Natural killer cell treated with Interleukin-12 subunit alpha and Interleukin-12 subunit beta and Interleukin-15 and Interleukin-18, amount 100 ng/mL, for 72 hours (primary cell): ENCODE measurements at places on chromosomes 11 and 22. TPM values are rescaled to one million over a fixed set of nuclear protein-coding genes. Genes with fewer than 3 reads are reported as not detected.

GRCh38 chr22:37403267-37403960 lies 23.9 kb downstream of the ELFN2 start:
- no peak for DNase-seq
- no peak overlapping the region for H3K4me3 ChIP-seq
- H3K27ac ChIP-seq: no peak overlapping the region
- H3K27me3 ChIP-seq: peaks cover 2% of the 10 kb centered on the region

DNA sequence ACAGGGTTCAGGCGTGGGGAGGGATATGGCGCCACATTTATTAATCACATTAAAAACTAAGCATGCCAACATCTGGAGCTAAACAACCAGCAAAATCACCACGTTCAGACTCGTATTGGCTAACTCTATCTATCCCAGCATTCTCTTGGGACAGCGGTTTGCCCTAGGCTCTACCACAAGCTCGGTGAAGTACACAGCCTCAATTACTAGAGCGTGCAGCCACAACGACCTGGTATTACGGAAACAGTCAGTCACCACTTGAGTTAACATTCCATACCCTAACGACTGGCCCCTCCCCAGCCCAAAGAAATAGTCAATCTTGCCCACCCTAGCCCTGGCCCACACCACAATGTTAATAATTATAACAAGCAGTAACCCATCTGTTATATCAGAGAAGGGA lies 32.1 kb downstream of the APOL5 start:
- H3K4me1 ChIP-seq: no peaks in the 10 kb centered on the region
- H3K36me3 ChIP-seq: no peaks in the 10 kb centered on the region
- DNase-seq: no peak
- H3K4me3 ChIP-seq: no peak overlapping the region

DNA sequence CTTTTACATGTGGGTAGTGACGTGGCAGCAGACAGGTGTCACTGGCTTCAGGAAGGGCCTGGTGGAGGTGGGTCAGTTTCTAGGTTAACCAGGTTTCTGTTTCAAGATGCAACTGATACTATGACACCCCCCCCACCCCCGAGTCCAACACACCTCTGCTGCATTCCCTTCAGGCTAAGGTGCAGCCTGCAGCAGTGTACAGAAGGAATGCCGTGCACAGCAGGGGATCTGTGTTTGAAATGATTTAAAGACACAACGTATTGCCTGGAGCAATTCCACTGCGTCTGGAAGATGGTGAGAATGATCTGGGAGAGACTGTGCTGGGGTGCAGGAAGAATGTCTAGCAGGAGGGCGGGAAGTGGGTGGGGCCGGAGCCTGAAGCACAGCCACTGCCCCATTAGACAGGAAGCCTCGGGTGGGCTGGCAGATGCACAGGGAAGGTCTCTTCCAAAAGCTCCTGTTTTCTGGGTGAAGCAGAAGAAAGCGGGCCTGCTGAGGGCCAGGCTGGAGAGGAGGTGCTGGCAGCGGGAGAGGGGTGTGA lies 11.9 kb upstream of the TESMIN start:
- no peak overlapping the region for H3K4me3 ChIP-seq
- no peaks in the 10 kb centered on the region for H3K4me1 ChIP-seq
- H3K27ac ChIP-seq: peak overlapping the region; percentile 43
- H3K27me3 ChIP-seq: no peaks in the 10 kb centered on the region
- H3K36me3 ChIP-seq: peaks cover 4% of the 10 kb centered on the region

- peak overlapping the region; percentile 22 for H3K27ac ChIP-seq
- no peaks in the 10 kb centered on the region for H3K27me3 ChIP-seq
- peaks cover 52% of the 10 kb centered on the region for H3K4me1 ChIP-seq
- H3K36me3 ChIP-seq: peaks cover 16% of the 10 kb centered on the region
Measured at GRCh38 chr11:72954860-72955259, 140.6 kb downstream of the ATG16L2 start.

GRCh38 chr22:30185129-30185528 lies 61.4 kb downstream of the LIF start:
- no peaks in the 10 kb centered on the region for H3K27me3 ChIP-seq
- no peak for DNase-seq
- H3K4me1 ChIP-seq: peaks cover 32% of the 10 kb centered on the region
- no peaks in the 10 kb centered on the region for H3K36me3 ChIP-seq
- H3K27ac ChIP-seq: peak overlapping the region; percentile 84
- H3K4me3 ChIP-seq: peak overlapping the region; percentile 32

- DNase-seq: no peak
- peaks cover 8% of the 10 kb centered on the region for H3K36me3 ChIP-seq
- H3K4me3 ChIP-seq: peak overlapping the region; percentile 20
- no peak overlapping the region for H3K27ac ChIP-seq
Measured at GRCh38 chr22:36916034-36916433, 2.6 kb downstream of the CSF2RB start.

DNA sequence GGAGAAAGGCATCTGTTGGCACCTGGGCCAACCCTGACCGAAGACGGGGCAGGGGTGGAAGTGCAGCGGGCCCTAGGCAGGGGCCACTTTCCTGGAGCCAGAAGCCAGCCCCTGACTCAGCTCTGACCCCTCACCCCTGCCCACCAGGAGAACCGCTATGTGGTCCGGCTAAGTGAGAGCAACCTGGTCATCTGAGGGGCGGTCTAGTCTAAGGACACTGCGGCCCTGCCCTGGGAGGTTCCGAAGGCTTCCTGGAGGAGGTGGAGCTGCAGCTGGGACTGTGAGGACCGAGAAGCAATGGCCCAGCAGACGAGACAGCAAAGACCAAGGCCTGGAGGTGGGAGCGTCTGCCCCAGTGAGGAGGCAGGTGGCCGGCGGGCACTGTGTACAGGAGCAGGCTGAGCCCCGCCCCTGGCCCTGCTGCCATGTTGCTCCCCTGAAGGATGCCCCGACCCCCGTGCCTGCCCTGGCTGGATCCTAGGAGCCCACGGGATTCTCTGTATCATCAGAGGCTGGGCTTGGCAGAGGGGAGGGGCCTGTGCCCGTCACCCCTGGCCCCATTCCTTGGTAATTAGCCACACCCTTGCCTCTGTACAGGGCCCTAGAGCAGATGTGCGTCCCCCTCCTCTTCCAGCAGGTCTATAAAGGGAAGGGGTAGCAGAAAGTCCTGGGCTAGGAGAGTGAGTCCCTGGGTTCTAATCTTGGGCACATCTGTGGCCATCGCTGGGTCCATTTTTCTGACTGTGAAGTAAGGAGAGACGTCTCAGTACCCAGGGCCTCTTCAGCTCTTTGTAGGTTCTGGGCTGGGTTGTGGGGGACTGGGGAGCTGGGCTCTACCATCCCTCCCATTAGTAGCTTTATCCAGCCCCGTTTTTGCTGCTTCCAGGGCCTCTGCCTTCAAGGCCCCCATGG lies 19.4 kb downstream of the RELT start:
- no peak overlapping the region for H3K4me3 ChIP-seq
- no peak overlapping the region for H3K27ac ChIP-seq
- H3K27me3 ChIP-seq: no peaks in the 10 kb centered on the region
- H3K4me1 ChIP-seq: peaks cover 12% of the 10 kb centered on the region
- no peak for DNase-seq

DNA sequence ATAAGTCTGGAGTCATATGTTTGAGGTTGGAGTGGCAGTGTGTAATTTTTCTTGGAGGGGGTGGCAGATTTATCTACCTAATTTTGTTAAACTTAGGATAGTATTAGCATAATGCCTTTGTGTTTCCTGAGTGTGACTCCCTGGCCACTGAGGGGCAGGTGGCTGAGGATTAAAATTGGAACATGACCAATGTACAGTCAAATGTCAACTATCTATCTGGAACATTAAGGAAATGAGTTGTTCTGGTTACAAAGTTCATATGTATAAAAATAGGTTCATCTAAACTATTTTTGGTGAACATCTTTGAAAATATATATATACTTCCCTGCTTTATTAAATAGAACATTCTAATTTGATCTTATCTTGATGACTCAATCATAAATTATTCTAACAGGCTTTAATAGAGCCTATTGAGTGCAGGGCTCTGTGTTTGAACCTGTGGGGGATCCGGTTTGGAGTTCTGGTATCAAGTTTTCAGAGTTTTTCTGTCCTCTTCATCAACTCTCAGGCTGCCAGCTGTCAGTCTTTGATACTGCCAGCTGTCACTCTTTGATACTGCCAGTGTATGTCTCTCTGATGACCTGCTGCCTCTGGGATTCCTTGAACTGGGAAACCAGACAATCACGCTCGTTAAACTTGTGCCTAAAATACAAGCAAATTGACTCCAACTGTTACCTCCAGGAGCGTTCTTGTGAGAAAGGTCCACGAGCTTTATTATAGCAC lies 309.6 kb downstream of the METTL15 start:
- H3K27ac ChIP-seq: no peak overlapping the region
- no peaks in the 10 kb centered on the region for H3K36me3 ChIP-seq
- H3K4me3 ChIP-seq: no peak overlapping the region
- H3K27me3 ChIP-seq: no peaks in the 10 kb centered on the region
- no peak for DNase-seq

- no peak overlapping the region for H3K27ac ChIP-seq
- H3K36me3 ChIP-seq: no peaks in the 10 kb centered on the region
Measured at GRCh38 chr22:18066181-18066859, 11.5 kb upstream of the PEX26 start.

- no peaks in the 10 kb centered on the region for H3K4me1 ChIP-seq
- no peak for DNase-seq
- no peak overlapping the region for H3K27ac ChIP-seq
- no peaks in the 10 kb centered on the region for H3K36me3 ChIP-seq
- peaks cover 17% of the 10 kb centered on the region for H3K27me3 ChIP-seq
- no peak overlapping the region for H3K4me3 ChIP-seq
Measured at GRCh38 chr11:120122924-120123683, 14.8 kb downstream of the TRIM29 start.

DNA sequence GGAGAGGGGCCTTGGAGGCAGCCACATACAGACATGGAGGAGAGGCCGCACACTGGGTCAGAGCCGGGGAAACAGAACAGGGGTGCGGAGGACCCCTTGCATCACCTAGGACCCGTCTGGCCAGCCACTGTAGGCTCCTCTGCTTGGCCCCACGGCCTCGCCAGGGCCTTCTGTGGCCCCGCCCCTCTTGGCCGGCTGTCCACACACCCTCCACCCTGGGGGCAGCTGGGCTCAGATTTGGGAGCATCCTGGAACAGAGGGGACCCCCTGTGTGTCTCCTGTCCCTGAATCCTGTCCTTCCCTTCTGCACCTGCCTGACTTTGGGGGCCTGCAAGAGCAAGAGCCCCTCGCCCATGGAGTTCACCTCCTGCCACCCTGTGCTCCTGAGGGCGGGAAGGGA lies 7.9 kb upstream of the TH start:
- H3K4me1 ChIP-seq: no peaks in the 10 kb centered on the region
- no peak for DNase-seq

GRCh38 chr22:43293655-43294392 lies 49.3 kb downstream of the SCUBE1 start:
- no peak for DNase-seq
- H3K4me1 ChIP-seq: peaks cover 13% of the 10 kb centered on the region
- H3K27me3 ChIP-seq: no peaks in the 10 kb centered on the region
- H3K4me3 ChIP-seq: no peak overlapping the region

DNA sequence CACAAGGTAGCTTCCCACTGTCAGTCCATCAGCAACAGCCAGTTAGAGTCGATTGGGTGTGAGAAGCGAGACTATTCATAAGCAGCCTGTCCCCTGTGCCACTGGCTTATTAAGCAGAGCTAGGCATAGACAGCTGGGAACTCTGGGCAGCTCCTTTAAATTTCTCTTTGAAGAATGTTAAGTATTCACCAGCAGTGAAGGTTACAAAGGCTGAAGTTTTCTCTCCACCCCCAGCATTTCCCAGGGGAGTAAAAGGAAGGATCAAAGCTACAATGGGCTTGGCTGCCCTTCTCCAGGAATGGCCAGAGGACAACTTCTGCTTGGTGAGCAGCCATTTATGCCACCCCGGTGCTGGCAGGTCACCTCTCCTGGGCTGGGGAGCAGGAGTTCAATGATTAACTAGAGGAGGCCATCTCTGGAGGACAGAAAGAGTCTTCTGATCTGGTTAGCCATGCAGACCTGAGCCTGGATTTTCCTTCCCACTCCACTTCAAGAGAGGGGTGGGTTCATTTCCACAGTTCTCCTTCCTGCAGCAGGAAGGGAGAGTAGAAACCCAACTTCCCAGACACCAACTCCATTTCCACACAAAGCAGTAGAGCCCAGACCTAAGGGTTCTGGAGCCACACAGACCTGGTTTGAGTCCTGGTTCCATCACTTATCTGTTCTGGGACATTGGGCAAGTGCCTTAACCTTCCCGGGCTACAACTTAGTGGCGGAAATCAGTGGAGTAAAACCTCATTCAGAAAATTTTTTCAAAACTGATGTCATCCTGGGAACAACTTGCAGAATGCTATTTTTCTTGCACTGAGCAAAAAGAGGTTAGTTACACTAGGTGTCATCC lies 22.6 kb downstream of the POU2AF3 start:
- no peak overlapping the region for H3K27ac ChIP-seq
- no peaks in the 10 kb centered on the region for H3K4me1 ChIP-seq
- no peak overlapping the region for H3K4me3 ChIP-seq

- no peak overlapping the region for H3K4me3 ChIP-seq
- DNase-seq: no peak
- H3K36me3 ChIP-seq: no peaks in the 10 kb centered on the region
Measured at GRCh38 chr22:25210793-25211192, 8.6 kb upstream of the CRYBB2 start.

GRCh38 chr11:27416568-27417176 lies 53.7 kb upstream of the CCDC34 start:
- H3K27me3 ChIP-seq: peaks cover 6% of the 10 kb centered on the region
- no peak overlapping the region for H3K27ac ChIP-seq
- DNase-seq: no peak

GRCh38 chr11:126809514-126810289 lies 190.9 kb downstream of the KIRREL3 start:
- H3K27me3 ChIP-seq: peaks cover 9% of the 10 kb centered on the region
- H3K4me1 ChIP-seq: no peaks in the 10 kb centered on the region
- DNase-seq: no peak
- no peak overlapping the region for H3K4me3 ChIP-seq

- no peak for DNase-seq
- peaks cover 5% of the 10 kb centered on the region for H3K36me3 ChIP-seq
- H3K27me3 ChIP-seq: no peaks in the 10 kb centered on the region
- H3K27ac ChIP-seq: no peak overlapping the region
Measured at GRCh38 chr11:105553025-105553424, 56.8 kb upstream of the GRIA4 start.

DNA sequence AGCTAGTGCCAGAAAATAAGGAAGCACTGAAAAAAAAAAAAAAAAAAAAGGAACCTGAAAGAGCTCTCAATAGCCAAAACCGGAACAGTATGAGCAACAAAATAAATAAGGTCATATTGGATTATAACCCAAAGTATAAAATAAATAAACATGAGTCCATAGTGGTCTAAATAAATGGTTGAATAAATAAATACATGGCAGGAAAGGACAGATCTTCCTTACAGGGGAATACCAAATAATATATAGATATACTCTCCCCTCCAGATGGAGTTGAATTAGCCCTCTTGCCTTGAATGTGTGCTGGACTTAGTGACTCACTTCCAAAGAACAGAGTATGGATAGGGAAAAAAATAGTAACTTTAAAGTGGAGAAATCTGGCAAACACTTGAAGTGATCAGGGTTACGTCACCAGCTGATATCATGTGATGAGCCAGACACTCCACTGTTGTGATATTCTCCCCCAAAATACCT lies 14.3 kb upstream of the ARRB1 start:
- peak overlapping the region; percentile 53 for H3K27ac ChIP-seq
- peaks cover 12% of the 10 kb centered on the region for H3K4me1 ChIP-seq
- H3K27me3 ChIP-seq: no peaks in the 10 kb centered on the region
- H3K4me3 ChIP-seq: no peak overlapping the region
- no peak for DNase-seq

MOV10L1 gene
- total RNA-seq: not detected

HEPN1 gene
- total RNA-seq: not detected

RPS3 gene
- total RNA-seq: 2,343 TPM

COX8A gene
- 427 TPM for total RNA-seq

MUC5AC gene
- total RNA-seq: not detected

SLC25A17 gene
- total RNA-seq: 39.1 TPM

ASCL3 gene
- total RNA-seq: not detected

TLCD5 gene
- 0.33 TPM for total RNA-seq

MS4A3 gene
- 0.50 TPM for total RNA-seq

DLG2 gene
- 1.7 TPM for total RNA-seq

CCDC15 gene
- total RNA-seq: 6.8 TPM

GAL3ST1 gene
- not detected for total RNA-seq

OR51A4 gene
- not detected for total RNA-seq
